ENCODE measurements at places on chromosomes 4 and X.
A peak's percentile ranks its signal among the peaks of the same experiment; 100 is the strongest.

GRCh38 chr4:26268246-26268645 lies 52.6 kb upstream of the RBPJ start:
- DNase-seq: no peak

GRCh38 chr4:26792639-26793038 lies 68.0 kb upstream of the STIM2 start:
- DNase-seq: no peak

DNA sequence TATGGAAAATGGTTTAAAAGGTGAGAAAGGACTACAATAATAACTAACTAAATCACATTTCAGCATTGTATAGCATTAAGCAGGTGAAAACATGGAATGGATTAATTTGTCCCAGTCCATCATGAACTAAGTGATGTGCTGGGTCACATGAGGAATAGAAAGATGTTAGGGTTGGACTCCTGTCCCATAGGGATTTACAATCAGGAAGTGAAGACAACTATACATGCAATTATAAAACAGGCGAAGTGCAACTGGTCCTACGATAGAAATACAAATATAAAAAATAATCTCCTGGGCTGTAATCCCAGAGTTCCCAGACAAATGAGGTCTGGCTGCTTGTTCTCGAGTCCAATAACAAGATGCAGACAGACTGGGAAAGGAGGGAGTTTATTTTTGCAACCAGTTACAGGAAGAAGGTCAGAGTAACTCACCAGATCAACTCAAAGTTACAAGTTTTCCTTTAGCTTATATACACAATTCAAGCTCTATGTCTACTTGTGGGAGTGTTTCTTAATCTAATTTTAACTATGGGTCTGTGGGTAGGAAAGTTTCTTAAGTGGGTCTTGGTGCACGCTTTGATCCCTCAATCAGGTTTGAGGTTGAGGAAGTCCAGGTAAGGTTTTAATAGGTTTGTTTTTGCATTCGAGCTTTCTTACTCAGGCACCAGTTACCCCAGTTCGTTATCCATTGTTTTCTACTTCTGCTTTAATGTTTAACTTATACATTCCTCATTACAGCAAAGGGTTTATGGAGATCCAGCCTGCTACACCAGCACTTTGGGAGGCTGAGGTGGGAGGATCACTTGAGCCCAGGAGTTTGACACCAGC lies 50.1 kb downstream of the IGFBP7 start:
- no peak for DNase-seq

GRCh38 chrX:55107911-55108310 lies 19.1 kb downstream of the PAGE2 start:
- DNase-seq: no peak

GRCh38 chr4:124854968-124855367 lies 142.4 kb upstream of the ANKRD50 start:
- DNase-seq: no peak

DNA sequence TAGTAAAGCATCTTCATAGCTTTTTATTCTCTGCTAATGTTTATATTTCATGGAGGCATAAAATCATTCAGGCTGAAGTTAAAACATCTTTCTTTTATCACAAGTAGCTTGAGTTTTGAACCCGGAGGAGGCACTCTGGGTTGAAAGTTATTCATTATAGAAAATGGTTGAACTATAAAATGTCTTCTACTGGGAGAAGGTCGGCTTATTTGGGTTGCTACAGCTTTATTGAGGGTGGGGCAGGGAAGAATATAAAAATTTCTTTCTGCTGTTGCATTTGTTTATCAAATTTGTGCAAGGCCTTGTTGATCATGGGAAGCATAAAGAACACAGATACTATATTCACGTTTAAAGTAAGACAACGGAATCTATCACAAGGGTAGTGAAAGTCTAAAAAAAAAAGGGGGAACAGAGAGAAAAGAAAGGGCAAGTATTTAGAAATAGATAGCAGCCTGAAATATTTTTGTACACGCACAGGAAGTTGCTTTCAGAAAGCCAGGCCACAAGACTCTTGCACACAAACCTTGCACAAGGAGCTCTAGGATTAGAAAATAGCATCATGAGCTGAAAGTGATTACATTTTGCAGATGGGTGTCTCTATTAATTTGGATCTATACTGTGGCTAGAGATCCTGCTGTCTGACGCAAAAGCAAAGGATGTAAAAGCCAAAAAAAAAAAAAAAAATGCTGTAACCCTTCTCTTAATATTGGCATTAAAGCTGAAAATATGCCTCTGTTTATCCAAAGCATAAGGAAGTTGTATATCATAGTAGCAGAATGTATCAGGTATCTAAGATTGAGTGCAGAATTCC lies 37.2 kb upstream of the FAM9C start:
- no peak for DNase-seq

DNA sequence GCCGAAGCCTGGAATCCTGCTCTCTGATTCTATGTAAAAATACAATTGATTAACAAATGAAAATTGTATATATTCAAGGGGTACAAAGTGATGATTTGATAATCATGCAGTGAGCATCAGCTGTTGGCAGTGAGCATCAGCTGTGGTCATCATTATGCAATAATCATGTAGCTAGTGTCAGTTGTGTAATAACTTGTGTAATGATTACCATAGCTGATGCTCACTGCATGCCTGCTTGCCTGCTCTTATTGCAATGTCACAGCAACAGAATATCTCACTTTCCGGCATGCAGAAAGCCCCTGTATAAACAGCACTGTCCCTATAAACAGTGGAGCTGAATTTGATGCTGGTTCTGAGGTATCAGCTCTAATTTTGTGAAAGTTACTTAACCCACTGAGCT lies 46.8 kb downstream of the SULT1B1 start:
- no peak for DNase-seq

GRCh38 chrX:2707334-2707760 lies 16.3 kb downstream of the CD99 start:
- DNase-seq: peak; percentile 50

DNA sequence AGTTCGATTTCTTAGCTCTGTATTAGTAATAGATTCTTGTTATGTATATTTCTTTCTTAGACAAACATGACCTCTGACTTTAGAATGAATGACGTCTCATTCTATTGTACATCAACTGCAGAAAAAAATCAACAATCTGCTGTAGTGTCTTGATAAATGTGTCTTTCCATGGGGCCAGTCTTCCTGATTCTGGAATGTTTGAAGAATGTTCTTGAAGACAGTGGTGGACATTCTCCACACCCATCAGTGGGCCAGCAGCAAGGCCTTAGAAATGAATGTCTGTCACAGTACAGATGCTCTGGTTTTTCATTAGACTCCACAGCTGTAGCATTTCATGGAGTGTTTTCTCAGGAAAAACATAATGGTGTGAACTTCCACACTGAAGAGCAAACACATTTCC lies 63.2 kb upstream of the FAM47B start:
- no peak for DNase-seq

DNA sequence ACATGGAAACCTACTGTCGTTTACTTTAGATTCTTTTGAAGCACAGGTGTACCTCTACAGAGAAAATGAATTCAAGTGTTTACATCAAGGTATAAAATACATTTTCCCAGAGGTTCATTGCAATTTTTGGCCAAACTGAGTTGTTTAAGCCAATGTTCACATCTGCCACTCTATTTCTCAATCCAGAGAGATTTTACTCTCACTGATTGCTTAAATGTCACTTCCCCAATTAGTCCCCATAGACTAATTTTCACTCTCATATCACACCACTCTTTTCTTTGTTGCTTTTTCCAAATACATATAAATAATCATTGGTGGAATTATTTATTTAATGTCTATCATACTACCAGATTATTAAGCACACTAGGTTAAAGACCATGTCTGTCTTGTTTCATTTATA lies 271.8 kb downstream of the PPP3CA start:
- DNase-seq: no peak
